ENCODE measurements at places on chromosomes 2 and 18.
A peak's percentile ranks its signal among the peaks of the same experiment; 100 is the strongest.

DNA sequence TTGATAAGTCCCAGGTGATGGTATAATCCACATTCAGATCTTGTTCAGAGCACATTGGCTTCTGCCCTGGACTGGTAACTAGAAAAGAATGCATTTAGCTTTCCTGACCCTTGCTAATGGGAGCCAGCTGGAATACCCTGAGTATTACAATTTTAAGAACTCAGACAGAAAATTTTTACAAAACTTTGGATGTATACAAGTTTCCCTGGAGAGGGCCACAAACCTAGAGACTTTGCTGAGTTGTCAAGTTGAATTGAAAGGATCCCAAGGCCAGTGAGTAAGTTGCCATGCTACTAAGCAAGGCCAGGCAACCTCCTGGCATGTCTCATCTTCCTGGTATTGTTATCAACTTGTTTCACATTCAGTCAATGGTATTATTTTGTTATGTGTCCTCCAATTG is 20.0 kb upstream of the NABP1 start:
- DNase-seq: peak; percentile 78

DNA sequence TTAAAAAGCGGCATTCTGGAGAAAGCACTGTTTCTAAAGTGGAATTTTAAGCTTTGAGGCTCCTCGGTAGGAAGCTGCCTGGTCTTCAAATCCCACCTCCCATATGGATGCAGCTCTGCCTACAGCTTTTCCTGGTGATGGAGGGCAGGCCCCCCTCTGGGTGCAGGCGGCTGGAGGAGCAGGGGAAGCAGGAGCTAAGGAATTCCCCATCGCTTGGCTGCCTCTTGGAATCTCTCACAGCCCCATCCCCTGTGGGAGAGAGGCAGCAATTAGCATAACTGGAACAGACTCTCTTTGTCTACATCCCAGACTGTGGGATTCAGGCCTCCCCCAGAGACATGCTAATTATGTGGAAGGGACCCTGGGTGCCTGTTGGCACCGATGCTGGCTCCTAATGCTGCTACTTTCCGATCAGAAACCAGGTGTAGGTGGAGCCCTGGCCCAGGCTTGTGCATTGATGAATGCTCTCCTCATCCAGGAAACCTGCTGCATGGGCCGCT is 51.3 kb downstream of the LIPG start:
- no peak for DNase-seq

DNA sequence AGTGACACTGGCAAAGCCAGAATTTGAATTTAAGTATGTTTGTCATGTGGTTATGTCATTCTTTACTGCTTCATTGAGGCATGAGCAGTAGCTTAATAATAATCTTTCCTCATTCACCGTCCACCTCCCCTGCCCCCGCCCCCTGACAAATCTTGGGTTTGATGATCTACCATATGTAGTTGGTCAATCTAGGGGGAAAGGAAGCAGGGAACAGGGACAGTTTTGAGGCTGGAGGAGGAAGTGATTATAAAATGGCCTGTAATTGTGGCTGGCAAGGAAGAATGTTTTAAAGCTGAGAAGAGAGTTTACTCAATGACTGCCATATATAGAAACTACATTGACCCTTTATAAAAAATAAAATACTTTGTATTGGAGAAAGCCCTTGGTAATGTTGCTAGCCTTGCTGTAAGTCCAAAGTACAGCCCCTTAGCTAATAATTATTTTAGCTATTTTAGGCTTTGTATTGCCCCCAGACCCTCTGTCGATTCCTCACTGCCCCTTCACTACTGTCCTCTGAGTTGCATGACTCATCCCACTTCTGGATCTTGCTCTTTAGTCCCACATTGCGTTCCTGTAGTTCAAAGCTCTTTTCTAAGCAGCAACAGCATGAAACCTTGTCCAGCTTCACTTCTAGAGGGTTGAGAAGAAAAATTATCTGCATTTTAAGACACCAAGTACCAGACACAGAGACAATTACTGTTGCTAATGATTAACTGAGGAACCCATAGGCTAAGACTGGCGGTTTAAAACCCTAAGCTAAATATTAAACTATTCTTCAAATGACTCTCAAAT is 38.4 kb downstream of the PELI1 start:
- peak; percentile 35 for DNase-seq

DNA sequence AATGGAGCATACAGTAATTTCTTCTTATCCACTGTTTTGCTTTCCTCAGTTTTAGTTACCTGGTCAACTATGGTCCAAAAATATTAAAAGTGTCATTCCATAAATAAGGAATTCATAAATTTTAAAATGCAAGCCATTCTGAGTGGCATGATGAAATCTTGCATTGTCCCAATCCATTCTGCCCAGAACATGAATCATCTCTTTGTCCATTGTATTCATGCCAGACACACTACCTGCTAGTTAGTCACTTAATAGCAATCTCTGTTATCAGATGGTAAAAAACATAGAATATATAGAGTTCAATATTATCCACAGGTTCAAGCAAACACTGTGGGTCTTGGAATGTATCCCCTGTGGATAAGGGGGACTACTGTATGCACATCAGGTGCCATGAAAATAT is 872.2 kb upstream of the NXPH2 start:
- DNase-seq: no peak
